Placental epithelial cell (primary cell): ENCODE measurements at places on chromosomes 6 and 20. TPM values are rescaled to one million over a fixed set of nuclear protein-coding genes. Genes with fewer than 3 reads are reported as not detected.

Gene HCK
- not detected in 2 replicates for total RNA-seq

Gene HAO1
- not detected in 2 replicates for total RNA-seq

Gene CST4
- total RNA-seq = not detected in 2 replicates

Gene GTSF1L
- not detected in 2 replicates for total RNA-seq

Gene THBD
- total RNA-seq = 24.7 and 67.1 TPM in 2 replicates

Gene ASXL1
- 49.2 and 62.4 TPM in 2 replicates for total RNA-seq

Gene FAM83C
- under 0.01 and 0.33 TPM in 2 replicates for total RNA-seq

Gene EMILIN3
- 0.39 TPM in 1 of 2 replicates, not detected in the other for total RNA-seq
